ENCODE measurements at places on chromosomes 6 and 20. TPM values are rescaled to one million over a fixed set of nuclear protein-coding genes. Genes with fewer than 3 reads are reported as not detected.

DNA sequence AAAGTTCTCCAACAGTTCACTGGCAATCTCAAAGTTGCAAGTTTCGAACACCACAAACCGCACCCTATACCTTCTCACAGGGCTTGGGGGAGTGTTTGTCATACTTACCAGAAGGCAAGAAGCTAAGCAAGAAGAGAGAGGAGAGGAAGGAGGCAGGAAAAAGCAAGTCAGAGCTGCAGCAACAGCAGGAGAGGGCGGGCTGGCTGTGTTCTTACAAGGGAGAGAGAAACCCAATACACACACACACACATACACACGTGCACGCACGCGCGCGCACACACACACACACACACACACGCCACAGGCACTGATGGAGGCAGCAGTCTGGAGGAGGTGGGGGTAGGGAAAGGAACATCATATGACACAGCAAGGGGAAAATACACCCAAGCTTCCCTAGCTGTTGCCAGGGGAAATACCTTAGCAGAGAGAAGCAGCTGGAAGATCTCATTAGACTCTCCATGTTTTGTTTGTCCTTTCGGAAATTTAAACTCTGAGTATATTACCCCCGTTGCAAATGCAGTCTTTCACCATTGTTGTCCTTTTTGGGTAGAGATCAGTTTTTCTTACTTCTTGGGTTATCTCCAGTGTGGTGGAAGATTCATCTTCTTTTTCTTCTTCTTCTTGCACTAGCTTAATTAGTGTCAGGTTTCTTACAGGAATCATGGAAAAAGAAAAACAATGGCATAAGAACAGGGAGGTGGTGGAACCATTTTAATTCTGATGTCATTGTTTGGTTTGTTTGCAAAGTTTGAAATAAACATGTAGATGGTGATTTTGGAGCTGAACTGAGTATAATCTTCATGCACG lies at the start of gene TXLNB:
TXLNB (minus strand) TSS at position 186 of the 807 bp plus-strand sequence. CDS start 3,099 bp downstream, outside the sequence.
- DNase-seq = peak; percentile 86

DNA sequence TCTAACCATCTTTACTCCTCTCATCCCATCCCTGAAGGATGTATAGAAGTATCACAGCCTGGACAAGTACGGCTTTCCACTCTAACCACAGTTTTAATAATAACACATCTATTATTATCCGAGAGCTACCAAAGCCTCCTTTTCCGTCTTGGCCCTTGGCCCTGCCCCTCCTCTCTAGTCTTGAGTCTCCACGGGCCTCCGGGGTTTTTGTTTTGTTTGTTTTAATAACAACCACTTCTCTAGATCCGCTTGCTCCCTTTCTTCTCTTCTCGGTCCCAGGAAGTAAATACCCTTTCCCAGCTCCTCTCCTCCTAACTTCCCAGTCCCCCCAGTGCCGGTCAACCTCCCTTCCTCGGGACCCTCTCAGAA lies 661 bp downstream of the LCA5 start:
- peak; percentile 74 for DNase-seq

GRCh38 chr20:37414224-37415035 lies 68.5 kb downstream of the SRC start:
- no peak for DNase-seq

DNA sequence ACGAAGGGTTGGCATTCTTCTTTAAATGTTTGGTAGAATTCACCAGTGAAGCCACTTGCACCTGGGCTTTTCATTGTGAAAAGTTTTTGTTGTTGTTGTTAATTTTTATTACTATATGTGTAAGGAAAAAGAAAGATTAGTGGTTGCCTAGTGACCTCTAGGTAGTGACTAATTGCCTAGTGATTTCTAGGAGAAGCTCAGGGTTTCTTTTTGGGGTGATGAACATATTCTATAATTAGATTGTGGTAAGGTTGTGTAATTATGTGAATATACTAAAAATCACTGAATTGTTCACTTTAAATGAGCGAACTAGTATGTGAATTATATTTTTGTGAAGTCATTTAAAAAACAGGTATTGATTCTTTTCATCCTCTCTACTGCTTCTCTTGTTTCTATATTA lies 123.8 kb upstream of the TMEM170B start:
- peak; percentile 77 for DNase-seq

DNA sequence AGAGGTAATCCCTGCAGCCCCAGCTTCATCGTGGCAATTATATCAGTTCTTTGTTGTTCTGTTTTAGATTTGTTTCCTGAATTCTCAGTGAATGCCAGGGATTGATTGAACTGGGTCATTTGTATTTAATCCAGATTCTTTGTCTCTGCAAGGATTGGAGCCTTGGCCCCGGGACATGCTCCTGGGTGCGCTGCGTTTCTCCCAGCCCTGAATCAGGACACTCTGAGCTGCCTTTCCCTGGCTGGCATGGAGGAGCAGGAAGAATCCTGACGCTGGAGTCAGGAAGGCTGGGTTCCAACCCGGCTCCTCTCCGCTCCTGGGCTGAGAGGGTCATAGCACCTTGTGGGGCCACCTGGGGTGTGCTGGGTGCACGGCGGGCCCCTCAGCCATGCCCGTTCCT lies 545.6 kb downstream of the QKI start:
- no peak for DNase-seq

GRCh38 chr6:87151781-87152525 lies 3.4 kb upstream of the ZNF292 start:
- peak; percentile 75 for DNase-seq

DNA sequence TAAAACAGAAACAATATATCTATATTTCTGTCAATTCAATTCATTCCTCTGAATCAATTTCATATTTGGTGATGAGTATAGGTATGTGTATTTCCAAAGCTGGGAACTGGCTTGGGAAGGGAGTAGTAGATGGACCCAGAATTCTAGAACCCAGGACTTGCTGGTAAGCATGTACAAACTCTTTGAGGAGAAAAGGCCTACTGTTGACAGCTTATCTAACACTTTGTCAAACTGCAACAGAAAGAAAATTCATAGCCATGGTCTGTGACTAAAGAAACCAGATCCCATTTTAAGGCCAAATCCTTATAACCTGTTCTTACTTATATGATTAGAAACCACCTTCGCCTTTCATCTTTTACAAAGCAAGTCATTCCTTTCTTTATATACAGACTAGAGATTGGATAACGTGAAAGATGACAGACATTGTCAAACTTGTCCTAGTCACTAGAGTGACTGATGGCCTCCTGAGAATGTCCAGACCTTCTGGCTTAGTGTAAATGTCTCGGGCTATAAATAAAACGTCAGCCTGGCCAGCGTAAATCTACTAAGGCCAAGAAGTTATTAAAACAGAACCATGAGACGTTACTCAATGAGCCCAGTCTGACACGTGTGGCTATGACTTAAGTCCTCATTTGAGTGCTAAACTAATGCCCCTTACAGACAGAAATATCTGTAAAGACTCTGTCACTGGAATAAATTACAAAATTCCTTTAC lies 152.3 kb downstream of the ALDH8A1 start:
- DNase-seq = no peak

DNA sequence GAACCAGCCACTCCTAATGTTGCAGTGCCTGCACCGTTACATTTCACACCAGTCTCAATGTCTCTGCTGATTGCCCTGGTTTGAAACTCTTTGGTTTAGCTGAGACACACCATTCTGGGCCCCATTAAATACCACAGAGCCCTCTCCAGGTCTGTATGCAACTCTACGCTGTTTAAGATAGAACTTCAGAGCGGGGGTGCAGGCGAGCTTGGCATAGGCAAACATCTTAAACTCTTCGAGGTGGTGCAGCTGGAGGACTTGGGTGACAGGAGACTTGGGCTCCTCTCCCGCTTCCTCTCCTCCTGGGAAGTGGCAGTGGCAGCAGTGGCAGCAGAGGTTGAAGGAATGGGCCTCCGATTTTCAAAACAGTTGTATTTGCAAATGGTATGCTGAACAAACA lies 18.5 kb upstream of the SSR1 start:
- no peak for DNase-seq

- DNase-seq = no peak
Observed at GRCh38 chr6:119314885-119315272, 34.7 kb downstream of the MAN1A1 start.

DNA sequence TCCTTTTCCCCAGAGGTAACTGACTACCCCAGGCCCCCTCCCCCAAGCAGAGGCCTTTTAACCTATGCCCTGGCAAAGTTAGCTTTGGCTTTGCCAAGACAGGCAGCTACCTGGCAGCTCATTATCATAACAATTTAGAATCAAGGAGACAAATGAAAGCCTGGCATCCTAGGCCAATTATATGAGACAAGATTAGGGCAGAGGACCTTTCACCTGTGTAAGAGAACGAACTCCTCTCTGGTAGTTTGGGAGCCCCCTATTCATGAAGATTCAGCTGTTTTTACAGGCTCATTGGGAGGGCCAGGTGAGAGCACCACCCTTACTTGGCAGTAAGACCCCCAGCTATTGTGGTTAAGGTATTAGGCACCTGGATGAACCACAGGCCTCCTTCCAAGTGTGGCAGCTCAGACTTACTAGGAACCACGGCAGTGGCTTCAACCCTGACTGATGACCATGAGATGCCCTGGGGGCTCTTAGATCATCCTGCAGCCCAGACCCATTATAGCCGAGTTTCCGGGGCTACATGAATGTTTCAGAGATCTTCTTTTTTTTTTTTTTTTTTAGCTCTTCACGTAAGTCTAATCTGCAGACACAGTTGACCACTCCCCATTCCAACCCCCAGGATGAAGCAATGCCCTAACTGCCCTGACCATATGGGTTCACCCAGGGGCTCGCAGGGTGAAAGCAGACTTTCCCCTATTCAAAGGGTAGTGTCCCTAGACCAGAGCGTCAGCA lies 56.2 kb downstream of the RAB44 start:
- DNase-seq = no peak

DNA sequence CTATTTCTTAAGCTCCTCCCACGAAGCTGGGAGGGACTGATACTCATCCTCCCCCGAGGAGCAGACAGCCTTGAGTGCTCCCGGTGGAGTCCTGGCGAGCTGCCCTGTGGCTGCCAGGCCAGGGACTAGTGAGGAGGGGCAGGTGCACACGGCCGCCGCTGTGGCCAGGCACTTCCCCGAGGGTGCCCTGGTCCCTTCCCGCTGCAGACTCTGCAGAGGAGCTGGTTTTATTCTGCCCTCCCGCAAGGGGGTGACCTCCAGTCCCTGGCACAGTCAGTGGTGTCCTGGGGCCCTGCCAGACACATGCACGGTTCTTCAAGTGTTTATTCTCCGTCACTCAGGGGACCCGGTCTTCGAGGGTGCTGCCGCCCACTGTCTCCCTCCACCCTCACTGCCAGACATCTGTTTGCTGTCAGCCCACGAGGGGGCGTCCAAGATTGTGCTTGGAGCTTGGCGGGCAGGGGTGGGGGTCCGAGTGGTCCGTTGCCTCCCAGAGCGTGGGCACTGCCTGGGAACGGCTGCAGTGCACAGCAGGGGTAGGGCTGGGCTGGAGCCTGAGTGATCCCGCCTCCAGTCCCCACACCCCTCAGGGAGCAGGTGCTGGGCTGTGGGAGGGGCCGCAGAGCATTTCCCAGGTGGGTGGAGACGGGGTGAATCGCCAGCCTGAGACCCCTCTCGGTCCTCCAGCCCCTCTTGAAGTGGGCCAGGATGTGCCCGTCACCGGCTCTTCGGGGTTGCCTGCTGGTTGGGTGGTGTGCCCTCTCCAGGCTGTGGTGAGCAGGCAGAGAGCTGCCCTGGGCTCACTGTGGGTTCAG lies 3.1 kb upstream of the CABLES2 start:
- DNase-seq = peak; percentile 46

DNA sequence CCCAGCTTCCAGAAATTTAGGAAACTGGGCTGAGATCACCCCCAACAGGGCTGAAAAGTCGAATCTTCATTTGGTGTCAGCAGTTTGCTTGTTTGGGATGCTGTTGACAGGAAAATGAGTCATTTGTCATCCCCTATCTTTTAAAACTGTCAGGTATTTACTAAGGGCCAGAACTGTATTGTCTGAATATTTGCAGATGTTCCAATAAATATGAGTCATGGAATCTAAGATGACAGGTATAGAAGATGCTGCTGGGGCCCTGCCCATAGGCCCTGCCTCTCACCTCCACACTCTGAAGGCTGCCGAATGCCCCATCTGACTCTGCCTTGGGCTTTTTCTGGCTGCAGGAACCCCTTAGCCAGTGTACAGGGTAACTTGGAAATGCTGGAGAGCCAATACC lies 3.9 kb downstream of the ETV7 start:
- no peak for DNase-seq

DNA sequence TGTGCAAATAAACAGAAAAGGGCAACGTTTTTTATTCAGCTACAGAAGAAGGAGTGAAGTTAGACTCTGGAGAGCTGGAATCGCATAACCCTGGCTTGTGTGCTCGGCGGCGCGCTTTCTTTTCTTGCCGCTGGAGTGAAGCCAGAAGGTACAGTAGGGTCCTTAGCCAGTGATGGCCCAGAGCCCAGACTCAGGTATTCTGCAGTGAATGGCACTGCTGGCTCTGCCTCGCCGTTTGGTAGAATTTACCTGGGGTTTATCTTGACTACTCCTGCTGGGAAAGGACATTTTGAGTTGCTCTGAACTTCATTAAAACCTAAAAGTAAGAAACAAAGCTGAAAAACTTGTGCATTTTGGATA lies 56.9 kb upstream of the TIAM2 start:
- DNase-seq = no peak

Gene FAXC
- 0.29 TPM for polyA plus RNA-seq

Gene FAM83D
- 13.1 TPM for polyA plus RNA-seq

Gene LIME1
- polyA plus RNA-seq = 3.7 TPM

Gene MLIP
- polyA plus RNA-seq = not detected
